Stimulated activated CD8-positive, alpha-beta memory T cell treated with anti-CD3 and anti-CD28 coated beads, Interleukin-2, amount 100 ng/mL, for 1 hour (primary cell): ENCODE measurements at places on chromosomes 6 and 20.

DNA sequence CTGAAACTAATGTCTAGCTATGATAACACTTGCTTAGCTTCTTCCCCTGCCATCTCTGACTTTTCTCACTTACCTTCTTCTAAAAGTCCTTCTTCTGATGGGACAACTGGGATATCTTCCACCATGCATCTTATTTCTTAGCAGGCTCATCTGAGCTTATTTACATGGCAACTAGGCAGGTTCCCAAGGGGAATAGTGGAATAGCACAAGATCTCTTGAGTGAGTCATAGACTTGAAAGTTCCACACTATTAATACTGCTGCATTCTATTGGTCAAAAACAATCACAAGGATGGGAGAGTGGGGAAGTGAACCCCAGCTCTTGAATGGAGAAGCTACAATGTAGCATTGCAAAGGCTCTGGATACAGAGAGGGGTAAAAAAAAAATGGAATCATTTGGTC lies 142.1 kb downstream of the HAO1 start:
- no peak for DNase-seq

DNA sequence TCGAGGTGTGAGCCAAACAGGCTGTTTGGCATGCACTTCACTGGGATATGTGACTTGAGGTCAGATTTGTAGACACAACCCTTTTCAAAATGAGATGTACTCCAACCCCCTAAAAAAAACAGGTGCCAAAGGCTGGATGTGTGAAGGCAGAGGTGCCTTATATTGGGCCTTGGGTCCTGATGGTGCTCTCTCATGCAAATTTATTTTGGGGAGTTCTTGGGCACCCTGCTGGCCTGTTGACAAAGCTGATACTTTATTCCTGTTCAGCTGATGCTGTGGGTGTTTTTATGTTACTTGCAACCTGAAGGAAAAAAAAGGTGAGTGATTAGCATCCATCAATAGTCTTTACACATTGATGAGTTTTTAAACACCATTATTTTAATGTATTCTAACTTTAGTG lies 121.5 kb downstream of the DNAH8 start:
- DNase-seq, result no peak

DNA sequence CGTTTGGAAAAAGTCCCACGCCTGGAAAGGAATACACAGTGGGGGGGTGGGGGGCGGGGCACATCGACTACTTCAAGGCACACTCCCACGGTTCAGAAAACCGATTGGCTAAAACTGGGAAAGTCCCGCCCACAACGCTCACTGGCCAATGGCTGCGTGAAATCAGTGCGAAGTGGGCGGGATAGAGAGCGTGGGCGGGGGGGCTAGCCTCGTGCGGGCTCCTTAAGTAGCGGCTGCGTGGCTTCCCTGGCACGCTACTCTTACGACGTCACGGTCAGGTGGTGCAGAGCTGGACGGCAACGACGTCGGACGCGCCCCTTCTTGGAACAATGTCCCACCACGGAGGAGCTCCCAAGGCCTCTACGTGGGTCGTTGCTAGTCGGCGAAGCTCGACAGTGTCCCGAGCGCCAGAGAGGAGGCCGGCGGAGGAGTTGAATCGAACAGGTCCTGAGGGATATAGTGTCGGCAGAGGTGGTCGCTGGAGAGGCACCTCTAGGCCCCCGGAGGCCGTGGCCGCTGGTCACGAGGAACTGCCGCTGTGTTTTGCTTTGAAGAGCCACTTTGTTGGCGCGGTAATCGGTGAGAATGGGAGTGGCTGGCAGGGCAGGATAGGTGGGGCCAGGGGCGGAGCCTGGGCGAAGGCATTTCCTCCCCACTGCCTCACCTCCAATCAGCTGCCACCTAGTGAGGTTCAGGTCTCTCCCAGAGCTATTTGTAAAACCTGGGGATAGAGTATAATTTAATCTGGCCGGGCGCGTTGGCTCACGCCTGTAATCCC lies at the start of gene DDX43:
TSS of gene DDX43 (plus strand) at position 252 of the 778 bp plus-strand sequence. CDS start at position 330, 78 bp downstream.
- no peak for DNase-seq

- DNase-seq, result no peak
These were observed 111.8 kb upstream of the QKI start for GRCh38 chr6:163302747-163303146.

DNA sequence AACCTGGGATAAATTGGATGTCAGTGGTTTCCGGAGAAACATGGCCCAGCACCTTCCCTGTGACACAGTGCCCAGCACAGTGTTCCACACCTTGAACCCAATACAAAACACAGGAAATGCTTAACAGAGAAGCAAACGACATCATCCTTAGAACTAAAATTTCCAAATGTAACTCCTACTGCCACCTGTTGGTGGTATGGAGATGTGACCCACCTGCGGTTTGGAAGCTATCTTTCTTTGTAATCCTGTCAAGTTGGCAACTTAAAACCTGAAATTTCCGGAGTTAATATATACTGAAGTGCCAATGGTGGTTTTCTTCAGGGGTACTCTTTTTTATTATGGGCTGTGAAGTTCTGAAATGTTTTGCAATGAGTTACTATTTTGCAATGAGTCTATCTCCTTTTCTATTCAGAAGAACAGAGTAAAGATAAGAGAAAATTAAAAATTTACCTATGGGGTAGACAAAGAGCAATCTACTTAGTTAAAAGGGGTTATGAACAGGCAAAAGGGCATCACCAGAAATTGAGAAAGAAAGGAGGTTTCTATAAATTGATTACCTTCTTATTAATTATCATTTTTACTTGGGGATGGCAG lies 658.8 kb downstream of the PTPRT start:
- no peak for DNase-seq

GRCh38 chr6:7646394-7646793 lies 56.4 kb downstream of the SNRNP48 start:
- no peak for DNase-seq

DNA sequence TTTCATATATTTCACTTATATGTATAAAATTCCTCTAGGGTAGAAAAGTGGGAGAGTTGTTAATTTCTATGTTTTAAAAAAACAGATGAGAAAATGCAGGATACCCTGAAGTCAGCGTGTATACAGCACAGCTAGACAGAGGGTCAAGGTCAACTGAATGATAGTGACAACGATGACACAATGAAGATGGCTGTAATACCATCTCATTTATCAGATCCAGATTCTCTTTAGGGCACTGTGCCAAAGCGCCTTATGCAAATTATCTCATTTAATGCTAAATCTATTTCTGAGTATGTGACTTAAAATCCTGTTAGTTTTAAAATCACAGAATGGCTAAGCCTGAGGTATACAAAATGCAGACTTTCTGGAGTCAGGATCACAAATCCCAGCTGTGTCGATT lies 431.4 kb upstream of the RUNX2 start:
- DNase-seq, result no peak

DNA sequence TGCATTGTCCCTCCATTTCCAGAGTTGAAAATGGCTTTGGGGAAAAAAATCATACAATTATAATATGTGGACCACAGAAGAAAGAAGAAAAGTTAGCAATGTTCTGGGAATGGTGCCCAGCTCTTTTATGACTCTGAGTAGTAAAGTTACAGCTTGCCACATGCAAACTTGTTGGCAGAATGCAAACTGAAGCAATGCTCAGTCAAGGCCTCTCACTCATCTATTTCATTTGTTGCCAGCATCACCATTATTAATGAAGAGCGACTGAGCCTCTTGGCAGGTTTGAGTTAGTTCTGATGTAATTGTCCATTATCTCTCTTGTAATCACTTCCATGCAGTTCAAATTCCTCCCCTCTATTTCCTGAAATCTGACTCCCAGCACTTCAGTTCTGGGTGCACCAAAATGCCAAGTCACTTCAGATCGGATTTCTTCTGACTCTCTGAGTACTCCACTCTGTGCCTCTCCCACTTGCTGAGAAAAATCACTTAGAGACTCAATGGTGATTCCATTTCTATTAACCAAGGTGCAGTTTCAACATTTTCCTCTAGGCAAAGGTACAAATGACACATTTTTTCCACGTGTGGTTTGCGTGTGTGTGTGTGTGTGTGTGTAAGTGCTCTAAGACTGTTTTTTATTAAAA lies 154.4 kb upstream of the STMND1 start:
- no peak for DNase-seq

GRCh38 chr20:55730321-55730720 lies 275.0 kb downstream of the CBLN4 start:
- no peak for DNase-seq

- no peak for DNase-seq
These were observed 37.0 kb downstream of the SYTL3 start for GRCh38 chr6:158686791-158687381.

GRCh38 chr20:40997116-40997515 lies 31.5 kb upstream of the TOP1 start:
- DNase-seq, result no peak

GRCh38 chr6:159043251-159043650 lies 1.5 kb downstream of the TAGAP start:
- no peak for DNase-seq

- DNase-seq, result no peak
These were observed 87.2 kb upstream of the ADTRP start for GRCh38 chr6:11865680-11866300.

DNA sequence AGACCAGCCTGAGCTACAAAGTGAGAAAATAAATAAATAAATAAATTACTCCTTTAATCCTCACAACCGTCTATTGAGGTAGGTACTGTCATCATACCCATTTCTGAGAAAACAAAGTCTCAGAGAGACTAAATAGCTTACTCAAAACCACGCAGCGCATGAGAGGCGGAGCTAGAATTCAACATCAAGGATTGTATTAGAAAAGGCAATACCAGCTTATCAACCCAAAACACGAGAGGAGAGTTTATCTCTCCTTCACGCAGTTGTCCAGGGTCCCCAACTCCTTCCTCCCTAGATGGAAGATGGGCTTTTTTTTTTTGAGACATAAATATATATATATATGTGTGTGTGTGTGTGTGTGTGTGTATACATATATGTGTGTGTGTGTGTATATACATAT lies 12.2 kb downstream of the HNF4A start:
- no peak for DNase-seq

- no peak for DNase-seq
These were observed 91.8 kb upstream of the CNKSR3 start for GRCh38 chr6:154602296-154602695.

DNA sequence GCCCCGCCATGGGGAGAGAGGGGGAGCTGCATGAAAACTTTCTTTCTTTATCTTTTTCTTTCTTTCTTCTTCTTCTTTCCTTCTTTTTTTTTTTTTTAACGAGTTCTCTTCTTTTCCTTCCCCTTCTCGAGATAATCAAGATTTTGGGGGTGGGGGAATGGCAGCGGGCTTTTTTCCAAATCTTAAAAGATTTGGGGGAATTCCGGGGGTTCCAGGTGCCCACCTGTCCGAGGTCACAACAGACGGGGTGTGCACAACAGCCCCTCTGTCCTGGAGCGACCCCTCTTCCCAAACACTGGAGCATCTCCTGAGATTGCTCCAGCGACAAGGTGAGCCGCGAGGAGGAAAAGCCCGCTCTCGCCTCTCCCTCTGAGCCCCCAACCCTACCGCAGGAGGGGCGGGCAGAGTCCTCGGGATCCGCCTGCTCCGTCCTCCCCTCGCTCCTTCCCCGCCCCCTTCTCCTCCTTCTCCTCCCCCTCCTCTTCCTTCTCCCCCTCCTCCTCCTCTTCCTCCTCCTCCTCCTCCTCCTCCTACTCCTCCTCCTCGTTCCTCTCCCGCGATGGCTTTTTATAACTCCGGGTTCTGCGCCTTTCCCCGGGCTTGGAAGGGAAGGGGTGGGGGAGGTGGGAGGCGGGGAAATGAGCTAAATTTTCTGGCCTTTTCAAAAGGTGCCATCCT lies 689 bp upstream of the KCNB1 start:
- DNase-seq, result no peak

- no peak for DNase-seq
These were observed 19.9 kb downstream of the RIN2 start for GRCh38 chr20:19777981-19778380.

- DNase-seq, result no peak
These were observed 489.1 kb downstream of the PREX1 start for GRCh38 chr20:48338717-48339116.

DNA sequence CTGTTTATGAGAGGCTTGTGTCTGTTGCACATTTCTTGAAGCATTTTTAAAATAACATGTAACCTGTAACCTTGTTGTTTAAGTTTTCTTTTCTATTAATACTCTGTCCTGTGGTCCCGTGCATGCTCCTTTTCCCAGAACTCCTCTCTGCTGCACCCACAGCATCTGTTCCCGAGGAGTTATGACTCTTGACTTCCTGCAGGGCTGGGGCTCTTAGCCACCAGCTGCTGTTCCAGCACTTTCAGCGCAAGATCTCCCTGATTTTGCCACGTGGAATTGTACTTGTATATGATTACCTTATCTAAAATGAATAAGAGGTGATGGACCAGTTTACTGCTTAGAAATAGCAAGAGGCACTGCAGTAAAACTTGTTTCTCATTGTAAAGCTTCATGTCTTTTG lies 150.6 kb downstream of the QKI start:
- no peak for DNase-seq

DNA sequence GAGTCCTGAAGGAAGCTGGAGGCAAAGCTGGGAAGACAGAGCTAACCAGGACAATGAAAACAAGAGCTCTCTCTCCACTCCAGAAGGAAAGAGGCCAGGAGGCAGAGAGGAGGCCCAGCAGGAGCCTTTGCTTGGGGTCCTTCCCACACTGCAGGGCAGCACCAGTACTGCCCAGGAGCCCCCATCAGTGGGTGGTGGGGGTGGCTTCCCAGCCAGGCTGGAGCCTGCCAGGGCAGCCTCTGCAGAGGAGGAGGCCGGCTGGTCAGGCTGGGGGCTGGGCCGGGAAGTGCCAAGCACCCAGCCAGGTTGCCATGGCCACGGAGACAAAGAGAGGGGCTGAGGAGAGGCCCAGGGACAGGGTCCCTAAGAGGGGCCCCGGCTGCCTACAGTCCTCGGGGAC lies 33.4 kb downstream of the PREX1 start:
- no peak for DNase-seq

GRCh38 chr20:5612581-5613301 lies 137.5 kb upstream of the SHLD1 start:
- DNase-seq, result no peak

GRCh38 chr6:169665289-169665688 lies 36.5 kb downstream of the WDR27 start:
- no peak for DNase-seq

GRCh38 chr6:74073999-74074398 lies 378.0 kb downstream of the CD109 start:
- DNase-seq, result no peak

DNA sequence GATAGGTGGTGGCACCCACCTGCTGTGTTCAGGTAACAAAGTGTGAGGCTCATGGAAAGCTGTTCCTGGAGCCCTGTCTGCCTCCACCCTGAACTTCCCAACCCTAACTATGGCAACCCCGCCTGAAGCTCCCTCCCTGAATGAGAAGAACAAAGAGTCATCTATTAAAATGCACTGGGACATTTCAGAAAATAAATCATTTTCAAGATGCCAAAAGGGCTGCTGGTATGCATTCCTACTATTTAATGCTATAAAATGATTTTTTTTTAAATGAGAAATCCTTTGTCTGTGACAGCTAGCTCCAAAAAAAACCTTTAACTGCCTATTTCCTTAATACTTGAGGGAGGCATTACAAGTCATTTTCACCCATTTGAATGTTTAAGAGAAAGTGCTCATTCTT lies 84.3 kb upstream of the MRPS10 start:
- DNase-seq, result no peak
